ENCODE measurements at places on chromosomes 1 and 21.

DNA sequence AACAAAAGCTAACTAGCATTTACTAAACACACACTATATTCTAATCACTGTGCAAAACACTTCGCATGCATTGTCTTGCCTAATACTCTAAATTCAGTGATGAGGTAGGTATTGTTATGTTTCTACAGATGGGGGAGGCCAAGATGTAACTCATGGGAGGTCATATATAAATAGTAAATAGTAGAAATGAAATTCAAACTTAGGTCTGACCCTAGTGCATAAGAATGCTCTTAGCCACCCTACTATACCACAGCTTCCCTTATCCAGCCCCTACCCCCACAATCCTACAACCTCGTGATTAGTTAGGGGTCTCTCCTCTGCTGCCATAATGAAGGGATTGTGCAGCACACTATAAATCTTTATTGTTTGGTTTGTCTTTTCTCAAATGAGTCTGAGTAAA, 3.3 kb downstream of the PFDN2 start:
- no peak for DNase-seq

- no peak for DNase-seq
Observed at GRCh38 chr1:112628516-112628915, 8.9 kb downstream of the CAPZA1 start.

GRCh38 chr1:207499573-207499972, 3.6 kb downstream of the CR1 start:
- peak; percentile 27 for DNase-seq

DNA sequence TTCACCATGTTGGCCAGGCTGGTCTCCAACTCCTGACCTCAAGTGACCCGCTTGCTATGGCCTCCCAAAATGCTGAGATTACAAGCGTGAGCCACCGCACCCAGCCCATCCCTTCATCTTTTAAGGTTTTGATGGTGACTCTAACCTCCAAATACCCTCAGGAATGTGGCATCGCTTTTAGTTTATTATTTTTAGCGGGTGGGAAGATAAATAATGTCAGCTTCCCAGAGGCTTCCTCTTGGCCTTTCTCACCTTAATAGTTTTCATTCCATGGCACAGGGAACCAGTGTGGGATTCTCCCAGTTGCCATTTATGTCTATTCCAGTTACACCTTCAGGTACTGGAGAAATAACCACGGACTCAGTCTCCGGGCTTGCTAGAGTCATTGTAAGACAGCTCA, 92.1 kb upstream of the LRRN2 start:
- no peak for DNase-seq

DNA sequence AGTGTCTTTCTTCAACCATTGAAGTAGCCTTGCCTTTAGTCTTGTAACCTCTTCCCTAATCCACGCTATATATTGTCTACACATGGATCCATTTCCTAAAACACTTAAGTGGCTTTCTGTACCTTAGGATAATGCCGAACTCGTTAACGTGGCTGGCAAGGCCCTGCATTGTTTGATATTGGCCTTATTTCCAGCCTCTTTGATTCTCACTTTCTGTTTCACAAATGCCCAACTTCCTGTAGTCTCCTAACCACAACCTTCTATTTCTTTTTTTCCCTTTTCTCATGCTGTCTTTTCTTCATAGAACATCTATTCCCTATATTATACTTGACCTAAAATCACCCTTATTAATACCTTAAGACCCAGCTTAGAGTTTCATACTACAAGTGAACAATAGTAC, 536.0 kb downstream of the LMO4 start:
- DNase-seq = no peak

- no peak for DNase-seq
Observed at GRCh38 chr1:207004931-207005830, 27.4 kb downstream of the C1orf116 start.

DNA sequence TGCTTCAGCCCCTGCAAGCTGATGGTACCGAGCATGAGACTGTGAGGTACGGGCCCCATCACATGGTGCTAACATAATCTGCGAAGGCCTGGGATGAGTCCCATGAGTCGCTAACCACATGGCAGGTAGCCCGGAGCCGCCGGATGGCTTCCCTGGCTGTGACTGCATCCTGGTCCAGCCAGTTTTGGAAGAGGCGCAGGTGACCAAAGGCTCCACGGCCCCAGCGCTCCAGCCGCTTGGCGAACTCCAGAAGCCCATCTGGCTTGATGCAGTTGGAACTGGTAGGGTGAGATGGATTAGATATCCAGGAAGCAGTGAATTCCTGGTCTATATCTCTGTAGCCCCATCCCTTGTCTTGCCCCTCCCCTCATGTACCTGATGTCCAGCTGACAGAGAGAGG, 24.6 kb downstream of the LRRC41 start:
- no peak for DNase-seq

DNA sequence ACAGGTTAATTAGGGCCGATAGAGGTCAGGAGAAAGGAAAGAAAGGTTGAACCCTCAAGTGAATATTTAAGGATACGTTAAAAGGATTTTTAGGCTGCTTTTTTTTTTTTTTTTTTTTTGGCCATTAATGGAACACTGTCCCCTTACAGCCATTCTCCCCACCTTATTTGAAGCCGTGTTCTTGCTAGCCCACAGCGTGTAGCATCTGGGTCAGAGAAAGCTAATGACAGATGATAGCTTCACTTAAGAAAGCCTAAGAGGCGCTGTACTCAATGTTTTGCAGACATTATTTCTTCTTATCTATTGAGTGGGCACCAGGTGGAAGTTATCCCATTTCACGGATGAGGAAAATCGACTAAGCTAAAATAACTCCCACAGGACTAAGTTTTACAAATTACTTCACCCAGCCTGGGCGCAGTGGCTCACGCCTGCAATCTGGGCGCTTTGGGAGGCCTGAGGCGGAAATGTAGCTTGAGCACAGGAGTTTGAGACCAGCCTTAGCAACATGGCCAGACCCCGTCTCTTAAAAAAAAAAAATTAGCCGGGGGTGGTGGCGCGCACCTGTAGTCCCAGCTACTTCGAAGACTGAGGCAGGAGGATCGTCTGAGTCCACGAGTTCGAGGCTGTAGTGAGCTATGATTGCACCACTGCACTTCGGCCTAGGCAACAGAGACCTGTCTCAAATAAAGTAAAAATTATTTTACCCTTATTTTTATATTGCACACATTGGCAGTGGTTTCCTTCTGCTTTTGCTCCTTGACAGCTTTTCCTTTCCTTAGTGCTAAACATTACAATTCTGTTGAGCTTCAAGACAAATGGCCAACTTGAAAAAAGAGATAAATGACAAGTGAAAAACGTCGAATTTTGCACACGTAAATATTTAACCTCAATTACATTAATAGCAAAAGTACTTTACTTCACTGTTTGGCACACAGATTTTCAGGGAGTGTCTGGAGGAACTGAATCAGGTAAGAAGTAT, 1.1 kb upstream of the PHTF1 start:
- no peak for DNase-seq

DNA sequence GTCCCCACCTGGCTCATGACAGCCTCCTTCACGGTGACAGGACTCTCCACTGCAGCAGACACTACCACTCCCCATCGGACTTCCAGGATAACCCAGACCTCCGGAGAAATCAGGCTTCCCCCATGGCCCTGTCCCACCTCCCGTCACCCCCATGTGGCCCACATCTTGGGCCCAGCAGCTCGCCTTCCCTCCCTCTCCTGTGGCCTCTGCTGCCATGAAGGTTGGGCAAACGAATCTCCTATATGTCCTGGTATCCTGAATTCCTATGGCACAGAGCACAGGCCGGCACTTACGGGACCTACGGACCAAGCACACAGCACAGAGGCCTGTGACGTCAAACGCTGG, 82.0 kb downstream of the NPHP4 start:
- no peak for DNase-seq

DNA sequence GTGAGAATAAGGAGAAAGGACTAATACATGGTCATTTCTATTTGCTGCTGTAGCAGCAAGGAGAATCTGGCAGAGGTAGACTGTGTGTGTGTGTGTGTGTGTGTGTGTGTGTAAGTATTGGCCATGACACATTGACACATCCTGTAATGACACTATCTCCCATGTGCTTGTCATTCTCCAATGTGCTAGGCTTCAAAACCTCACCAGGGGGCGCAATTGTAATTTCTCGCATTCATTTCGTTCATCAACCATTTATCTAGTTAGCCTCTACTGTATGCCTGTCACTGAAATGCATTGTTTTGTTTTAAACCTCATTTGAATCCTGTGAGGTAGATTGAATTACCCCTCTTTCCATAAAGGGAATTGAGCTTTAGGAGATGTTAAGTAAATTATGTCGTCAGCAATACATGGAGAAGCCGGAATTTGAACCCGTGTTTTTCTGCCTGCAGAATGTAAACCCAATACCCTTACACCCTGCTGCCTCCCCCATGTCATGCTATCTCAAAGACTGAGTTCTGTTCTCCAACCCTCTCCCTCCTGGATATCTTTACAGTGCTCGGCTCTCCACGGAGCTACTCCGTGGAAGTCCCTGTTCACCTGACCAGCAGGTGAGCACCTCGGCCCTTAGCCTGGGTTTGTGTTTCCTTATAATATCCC, 100.8 kb downstream of the UCK2 start:
- peak; percentile 1 for DNase-seq

DNA sequence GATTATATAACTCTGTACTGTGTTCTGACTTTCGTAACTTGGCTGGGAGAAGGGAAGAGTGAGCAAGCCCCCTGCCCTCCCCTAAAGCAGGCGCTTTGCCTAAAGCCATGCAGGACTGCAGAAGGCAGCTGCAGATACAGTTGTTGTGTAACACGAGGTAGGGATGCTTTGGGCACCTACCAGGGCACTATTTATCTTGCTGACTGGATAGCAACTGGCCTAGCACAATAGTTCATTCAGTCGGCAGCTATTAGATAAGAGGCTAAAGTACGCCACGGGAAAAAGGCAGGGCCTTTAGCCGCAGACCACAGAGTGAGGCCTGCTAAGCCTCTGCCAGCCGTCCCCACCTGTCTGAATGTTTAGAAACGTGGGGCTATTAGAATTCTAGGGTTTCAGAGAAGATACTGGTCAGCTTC, 80.9 kb downstream of the TTC3 start:
- DNase-seq = no peak

DNA sequence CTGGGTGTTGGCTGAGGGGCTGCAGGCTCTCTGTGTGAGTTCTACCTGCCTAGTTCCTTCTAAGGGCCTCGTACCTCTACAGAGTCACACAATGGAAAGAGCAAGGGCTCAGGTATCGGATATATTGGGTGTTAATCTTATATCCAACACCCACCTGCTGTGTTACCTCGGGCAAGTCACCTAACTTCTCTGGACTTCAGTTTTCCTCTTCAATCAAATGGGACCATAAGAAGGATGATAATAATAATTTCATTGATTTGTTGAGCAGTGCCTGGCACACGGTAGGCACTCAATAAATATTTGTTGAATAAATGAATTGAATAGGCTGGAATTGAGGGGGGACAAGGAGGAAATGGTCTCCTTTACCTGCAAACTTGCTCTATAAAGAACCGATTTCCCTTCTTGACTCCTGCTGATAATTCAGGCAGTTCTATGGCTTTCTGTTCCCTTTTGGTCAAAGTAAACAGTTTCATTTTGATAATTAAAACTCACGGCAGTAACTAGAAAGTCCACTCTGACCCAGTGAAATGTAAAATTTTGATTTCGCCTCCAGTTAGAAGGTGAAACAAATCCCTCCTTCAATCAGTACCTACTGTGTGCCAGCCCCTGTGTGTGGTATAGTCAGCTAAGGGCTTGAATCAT, 16.5 kb upstream of the MAN1C1 start:
- DNase-seq = no peak

- no peak for DNase-seq
Observed at GRCh38 chr1:63773815-63774616, at the start of gene ROR1. ROR1 (plus strand) TSS chr1:63774017.

- no peak for DNase-seq
Observed at GRCh38 chr1:113035086-113035485, 37.9 kb upstream of the LRIG2 start.

DNA sequence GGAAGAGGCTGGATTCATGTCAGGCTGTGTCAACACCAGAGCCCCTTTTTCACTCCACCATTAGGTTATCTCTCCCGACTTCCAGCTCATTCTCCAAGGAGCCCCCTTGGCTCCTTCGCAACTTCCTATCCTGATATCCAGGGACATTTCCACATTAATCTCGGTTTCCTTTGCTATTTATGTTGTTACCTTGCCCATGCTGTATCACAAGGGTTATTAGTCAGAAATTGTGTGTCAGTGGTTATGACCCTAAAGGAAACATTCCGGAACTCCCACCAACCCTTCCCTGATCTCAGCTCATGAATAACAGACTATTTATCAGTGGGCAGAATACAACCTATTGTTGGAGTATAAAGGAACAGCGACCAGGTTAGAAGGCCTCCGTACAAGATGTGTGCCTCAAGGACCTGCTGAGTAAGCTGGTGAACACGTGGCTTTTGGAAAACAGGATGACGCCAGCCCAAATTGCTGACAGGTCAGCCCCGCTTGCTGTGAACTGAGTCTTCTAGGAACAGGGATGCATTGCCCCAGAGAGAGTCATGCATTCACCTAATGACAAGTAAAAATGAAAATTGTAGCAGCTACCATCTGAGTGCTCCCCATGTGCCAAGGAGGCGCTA, 121.5 kb downstream of the PLPP3 start:
- DNase-seq = no peak

- no peak for DNase-seq
Observed at GRCh38 chr1:26690157-26690556, 5.7 kb upstream of the ARID1A start.

DNA sequence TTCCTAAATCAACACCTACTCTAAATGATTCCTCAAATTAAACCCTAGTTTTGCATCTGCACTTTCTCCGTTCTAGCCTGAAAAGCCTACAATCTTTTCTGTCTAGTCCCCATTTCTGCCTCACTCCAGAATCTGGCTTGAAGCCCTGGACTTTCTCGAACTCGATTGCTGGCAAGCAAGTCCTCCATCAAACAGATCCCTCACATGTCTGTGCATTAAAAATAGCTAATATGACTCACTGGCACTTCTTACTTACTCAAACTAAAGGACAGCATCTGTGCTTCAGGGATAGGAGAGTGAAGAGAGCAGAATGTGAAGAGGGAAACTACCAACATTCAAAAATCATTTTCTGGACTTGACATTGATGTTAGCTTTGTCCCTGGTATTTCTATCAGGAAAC, 51.8 kb upstream of the CXADR start:
- no peak for DNase-seq

GRCh38 chr1:221937155-221937953, 195.5 kb upstream of the DUSP10 start:
- no peak for DNase-seq

DNA sequence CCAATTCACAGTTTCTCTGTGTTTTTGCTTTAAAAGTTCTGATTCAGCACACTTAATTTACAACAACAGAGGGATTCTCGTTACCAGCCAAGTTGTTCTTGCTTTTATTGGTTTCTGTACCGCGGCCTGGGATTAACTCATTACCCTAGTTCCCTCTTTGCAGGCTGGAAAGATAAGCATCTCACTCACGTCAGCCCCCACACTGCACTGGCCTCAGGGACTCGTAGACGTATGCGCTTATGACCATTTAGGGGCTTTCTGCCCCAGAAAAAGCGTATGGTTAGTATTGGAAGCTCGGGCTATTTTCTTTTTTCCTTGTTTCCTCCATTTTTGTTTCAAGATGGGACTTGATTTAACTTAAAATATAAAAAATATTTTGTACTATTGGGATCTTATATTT, 76.0 kb downstream of the POFUT2 start:
- no peak for DNase-seq
